ENCODE measurements at places on chromosomes 1 and 21.

DNA sequence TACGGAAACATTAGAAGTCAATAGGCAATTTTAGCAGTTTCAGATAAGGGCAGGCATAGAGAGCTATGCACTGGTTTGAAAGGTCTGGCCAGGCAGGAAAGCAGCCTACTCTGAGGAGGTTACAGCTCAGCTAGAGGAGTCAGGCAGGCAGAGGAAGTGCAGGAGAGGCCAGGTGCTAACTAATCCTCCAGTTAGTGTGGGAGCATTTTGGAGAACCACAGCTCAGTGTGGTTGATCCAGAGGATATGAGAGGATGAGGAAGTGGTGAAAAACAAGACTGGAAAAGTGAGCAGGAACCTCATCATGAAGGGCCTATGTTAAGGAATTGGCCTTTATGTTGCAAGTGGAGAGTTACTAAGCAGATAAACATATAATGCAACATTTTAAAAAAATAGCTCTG, 282.4 kb upstream of the SGIP1 start:
- H3K27ac ChIP-seq, result no peak overlapping the region
- peaks cover 53% of the 10 kb centered on the region for H3K4me1 ChIP-seq
- no peaks in the 10 kb centered on the region for H3K36me3 ChIP-seq
- no peaks in the 10 kb centered on the region for H3K27me3 ChIP-seq

DNA sequence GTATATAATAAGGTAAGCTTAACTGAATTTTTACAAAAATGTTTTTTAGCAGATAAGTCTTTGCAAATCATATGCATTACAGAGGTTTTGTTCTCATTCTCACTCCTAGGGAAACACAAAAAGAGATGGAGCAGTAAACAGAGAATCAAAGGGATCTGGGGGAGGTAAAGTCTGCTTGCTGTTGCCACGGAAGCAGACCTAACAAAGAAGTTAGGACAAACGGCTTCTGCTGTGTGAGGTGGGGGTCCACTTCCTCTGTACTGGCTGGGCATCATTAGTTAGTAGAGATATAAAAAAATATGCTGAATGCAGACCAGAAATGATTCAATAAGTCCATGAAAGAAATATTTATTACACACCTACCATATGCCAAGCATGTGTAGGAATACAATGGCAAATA, 34.2 kb downstream of the GJA5 start:
- H3K27me3 ChIP-seq, result peaks cover 30% of the 10 kb centered on the region
- H3K36me3 ChIP-seq, result no peaks in the 10 kb centered on the region

GRCh38 chr21:33286600-33287456, 20.7 kb downstream of the IL10RB start:
- H3K4me1 ChIP-seq, result peaks cover 12% of the 10 kb centered on the region
- H3K27ac ChIP-seq, result no peak overlapping the region
- no peaks in the 10 kb centered on the region for H3K27me3 ChIP-seq
- no peak for DNase-seq
- no peak overlapping the region for H3K4me3 ChIP-seq

DNA sequence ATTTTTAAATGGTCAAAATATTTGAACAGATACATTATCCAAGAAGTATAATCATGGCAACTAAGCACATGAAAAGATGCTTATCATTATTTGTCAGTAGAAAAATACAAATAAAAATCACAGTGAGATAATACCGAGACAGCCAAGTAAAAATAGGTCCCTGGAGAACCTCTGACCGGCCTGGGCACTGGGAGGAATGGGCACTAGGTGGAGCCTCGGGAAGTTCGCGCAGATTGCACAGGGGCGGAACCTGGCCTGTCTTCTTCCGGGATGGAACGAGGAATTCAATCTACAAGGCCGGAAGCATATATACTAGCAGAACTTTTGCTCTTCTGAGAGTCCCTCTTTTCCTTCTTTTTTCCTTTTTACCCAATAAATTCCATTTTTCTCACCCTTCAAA, 148.5 kb upstream of the CHRM3 start:
- H3K27me3 ChIP-seq, result no peaks in the 10 kb centered on the region
- no peak overlapping the region for H3K4me3 ChIP-seq
- no peak overlapping the region for H3K27ac ChIP-seq
- DNase-seq, result no peak

GRCh38 chr1:147215540-147215916, 9.6 kb downstream of the FMO5 start:
- H3K27me3 ChIP-seq, result peaks cover 4% of the 10 kb centered on the region
- H3K4me3 ChIP-seq, result no peak overlapping the region
- DNase-seq, result no peak
- H3K27ac ChIP-seq, result no peak overlapping the region

DNA sequence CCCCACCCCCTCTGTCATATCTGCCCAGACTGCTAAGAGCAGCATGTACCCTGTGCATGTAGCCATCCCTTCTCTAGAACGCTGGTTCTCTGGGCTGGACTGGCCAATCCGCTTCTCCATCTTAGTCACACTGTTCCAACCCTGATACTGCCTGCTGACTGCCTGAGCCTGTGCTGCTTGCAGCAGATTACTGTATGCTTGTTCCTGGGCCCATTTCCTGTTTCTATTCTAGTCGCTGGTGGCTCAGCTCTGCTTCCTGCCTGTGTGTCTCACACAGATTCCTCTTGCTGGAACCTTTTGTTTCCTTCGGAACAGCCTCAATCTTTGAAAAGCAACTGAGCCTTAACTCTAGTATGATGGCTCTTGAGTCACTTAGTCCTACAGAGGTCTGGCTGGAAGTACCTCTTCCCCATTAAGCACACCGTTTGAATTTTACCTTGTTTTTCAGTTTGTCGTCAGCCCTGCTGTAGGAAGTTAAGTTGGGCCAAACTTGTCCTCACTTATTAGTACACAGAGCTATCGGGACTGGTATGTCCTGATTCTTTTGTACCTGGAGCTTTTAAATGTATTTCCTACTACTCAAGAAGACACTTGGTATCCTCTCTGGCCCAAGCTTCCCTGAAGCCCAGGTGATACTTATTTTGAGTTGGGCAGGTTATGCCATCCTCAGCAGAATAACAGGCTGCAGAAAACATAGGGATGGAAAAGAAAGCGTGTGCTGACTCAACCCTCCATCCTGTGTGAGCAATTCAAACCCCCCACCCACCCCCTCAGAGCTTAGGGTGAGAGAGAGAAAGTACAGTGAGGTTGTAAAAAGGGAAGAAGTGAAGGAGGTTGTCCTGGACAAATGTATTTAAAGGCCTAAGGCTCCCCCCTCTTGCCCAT, 43.4 kb upstream of the PIGV start:
- peak overlapping the region; percentile 61 for H3K4me3 ChIP-seq
- DNase-seq, result peak; percentile 91
- H3K36me3 ChIP-seq, result peaks cover 71% of the 10 kb centered on the region
- no peaks in the 10 kb centered on the region for H3K27me3 ChIP-seq

GRCh38 chr1:92365378-92366039, 66.7 kb downstream of the RPAP2 start:
- no peak overlapping the region for H3K27ac ChIP-seq
- H3K27me3 ChIP-seq, result no peaks in the 10 kb centered on the region
- H3K4me3 ChIP-seq, result no peak overlapping the region
- DNase-seq, result no peak
- peaks cover 42% of the 10 kb centered on the region for H3K4me1 ChIP-seq

DNA sequence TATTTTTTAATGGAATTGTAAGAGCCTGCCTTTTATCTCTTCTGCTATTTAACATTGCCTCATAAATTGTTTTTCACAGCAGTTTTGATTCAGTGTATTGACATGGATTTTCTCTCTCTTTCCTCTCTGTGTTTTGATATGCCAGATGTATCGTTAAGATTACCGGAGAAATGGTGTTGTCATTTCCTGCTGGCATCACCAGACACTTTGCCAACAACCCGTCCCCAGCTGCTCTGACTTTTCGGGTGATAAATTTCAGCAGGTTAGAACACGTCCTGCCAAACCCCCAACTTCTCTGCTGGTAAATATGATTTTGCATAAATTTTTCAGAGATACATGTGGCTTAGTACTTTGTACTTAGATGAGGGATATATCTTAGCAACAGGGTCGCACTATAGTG, 23.1 kb upstream of the DYNLT5 start:
- DNase-seq, result peak; percentile 47
- peak overlapping the region; percentile 13 for H3K27ac ChIP-seq
- no peaks in the 10 kb centered on the region for H3K36me3 ChIP-seq
- no peaks in the 10 kb centered on the region for H3K27me3 ChIP-seq

GRCh38 chr1:62382658-62382955, 54.2 kb upstream of the USP1 start:
- peaks cover under 1% of the 10 kb centered on the region for H3K27me3 ChIP-seq
- H3K27ac ChIP-seq, result no peak overlapping the region
- no peak overlapping the region for H3K4me3 ChIP-seq
- H3K4me1 ChIP-seq, result no peaks in the 10 kb centered on the region
- DNase-seq, result no peak
- H3K36me3 ChIP-seq, result no peaks in the 10 kb centered on the region

DNA sequence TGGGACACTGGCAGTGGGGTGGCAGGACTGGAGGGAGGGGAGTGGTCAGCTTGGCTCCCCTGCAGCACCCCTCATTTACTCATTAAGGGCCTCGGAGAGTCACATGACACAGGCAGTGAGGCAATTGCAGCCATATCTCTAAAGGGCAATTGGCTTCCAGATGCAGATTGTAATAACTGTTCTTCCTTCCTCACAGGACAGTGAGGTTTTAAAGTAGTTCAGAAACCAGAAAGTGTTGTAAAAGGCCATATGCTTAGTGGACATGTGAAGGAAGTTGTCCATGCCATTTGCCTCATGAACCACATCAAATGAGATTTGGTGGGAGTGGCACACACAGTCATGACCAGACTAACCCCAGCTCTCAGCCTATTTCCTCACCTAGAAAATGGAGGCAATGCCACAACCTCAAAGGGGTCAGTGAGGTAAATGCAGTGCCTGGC, 11.1 kb downstream of the MTX1 start:
- H3K4me3 ChIP-seq, result no peak overlapping the region
- no peaks in the 10 kb centered on the region for H3K27me3 ChIP-seq
- peaks cover 47% of the 10 kb centered on the region for H3K4me1 ChIP-seq
- peak overlapping the region; percentile 81 for H3K27ac ChIP-seq
- DNase-seq, result peak; percentile 36
- H3K36me3 ChIP-seq, result peaks cover 24% of the 10 kb centered on the region

DNA sequence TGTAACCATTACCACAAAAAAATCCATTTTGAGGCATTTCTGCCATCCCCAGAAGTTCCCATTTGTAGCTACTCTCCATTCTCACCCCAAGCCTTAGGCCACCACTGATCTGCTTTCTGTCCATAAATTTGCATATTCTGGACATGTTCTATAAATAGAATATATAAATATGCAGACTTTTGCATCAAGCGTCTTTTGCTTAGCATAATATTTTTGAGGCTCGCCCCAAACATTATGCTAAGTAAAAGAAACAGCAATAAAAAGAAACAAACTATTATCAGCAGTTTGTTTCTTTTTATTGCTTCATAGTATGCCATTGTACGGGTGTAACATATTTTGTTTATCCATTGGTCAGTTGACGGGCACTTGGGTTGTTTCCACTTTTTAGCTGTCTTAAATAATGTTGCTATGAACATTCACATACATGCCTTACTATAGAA, 7.9 kb downstream of the TFAP2E start:
- peaks cover 30% of the 10 kb centered on the region for H3K27me3 ChIP-seq
- H3K4me3 ChIP-seq, result no peak overlapping the region
- no peak overlapping the region for H3K27ac ChIP-seq
- DNase-seq, result no peak

- no peaks in the 10 kb centered on the region for H3K27me3 ChIP-seq
- no peak overlapping the region for H3K27ac ChIP-seq
- H3K4me3 ChIP-seq, result no peak overlapping the region
These were observed 19.9 kb downstream of the CLDN17 start for GRCh38 chr21:30146558-30147282.

DNA sequence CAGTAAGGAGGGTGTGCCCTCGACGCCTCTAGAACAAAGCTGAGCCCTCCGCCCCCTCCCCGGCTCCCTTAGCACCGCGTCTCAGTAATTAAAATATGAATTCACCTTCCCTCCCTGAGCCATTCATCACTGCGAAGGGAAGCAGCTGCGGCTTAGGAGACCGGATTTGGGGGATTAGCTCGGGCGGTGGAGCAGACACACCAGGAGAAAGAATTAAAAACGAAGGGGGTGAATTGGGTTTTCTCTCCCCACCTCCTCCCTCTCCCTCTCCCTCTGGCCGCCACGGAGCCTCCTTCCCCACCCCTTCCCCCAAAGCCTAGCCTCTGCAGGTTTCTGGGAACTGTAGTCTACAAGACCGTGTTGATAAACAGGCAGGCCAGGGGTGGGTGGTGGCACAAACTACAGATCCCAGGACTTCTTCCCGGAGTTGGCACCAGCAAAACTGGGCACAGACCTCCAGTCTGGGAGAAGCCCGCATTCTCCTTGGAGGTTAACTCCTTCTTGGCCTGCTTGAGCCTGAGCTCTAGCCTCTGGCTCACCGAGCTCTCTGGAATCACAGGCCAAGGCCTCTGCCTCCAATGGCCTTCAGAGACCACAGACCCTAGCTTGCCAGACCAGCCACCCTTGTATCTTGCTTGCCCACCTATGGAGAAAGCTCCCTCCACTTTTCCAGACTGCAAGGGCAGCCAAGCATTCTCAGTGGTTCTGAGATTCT, 10.8 kb downstream of the BLACAT1 start:
- H3K4me3 ChIP-seq, result no peak overlapping the region
- peaks cover 61% of the 10 kb centered on the region for H3K27me3 ChIP-seq
- no peak overlapping the region for H3K27ac ChIP-seq
- peaks cover 25% of the 10 kb centered on the region for H3K4me1 ChIP-seq

DNA sequence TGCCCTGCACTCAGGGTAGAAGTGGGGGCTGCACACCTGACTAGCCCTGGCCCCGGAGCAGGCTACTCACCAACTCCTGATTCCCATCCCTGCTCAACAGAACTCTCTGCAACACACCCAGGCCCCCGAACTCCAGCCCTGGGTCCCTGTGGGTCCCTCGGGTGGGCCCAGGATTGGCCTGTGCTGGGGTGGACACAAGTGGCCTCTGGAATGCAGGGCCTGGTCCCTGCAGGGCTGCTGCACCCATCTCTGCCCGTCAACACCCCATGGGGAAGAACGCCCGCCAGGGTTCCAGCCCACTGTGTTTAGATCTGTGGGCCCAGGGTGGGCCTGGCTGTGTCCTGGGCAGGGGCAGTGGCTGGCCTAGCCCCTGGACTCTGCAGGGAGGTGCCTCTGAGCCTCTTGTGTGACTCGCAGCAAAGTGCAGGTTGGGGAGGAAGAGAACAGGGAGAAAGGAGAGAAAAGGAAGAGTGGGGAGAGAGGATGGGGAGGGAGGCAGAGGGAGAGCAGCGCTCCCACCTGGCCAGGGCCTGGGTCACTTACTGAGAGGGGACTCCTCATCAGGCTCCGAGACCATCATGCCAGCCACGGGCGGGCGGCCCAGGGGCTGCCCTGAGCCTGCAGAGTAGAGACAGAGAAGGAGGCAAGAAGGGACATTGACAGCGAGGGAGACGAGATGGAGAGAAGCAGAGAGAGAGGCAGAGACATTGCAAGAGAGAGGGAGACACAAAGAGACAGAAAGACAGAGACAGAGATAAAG, 43.9 kb downstream of the HSPG2 start:
- H3K4me1 ChIP-seq, result no peaks in the 10 kb centered on the region
- no peaks in the 10 kb centered on the region for H3K27me3 ChIP-seq
- no peak for DNase-seq
- no peaks in the 10 kb centered on the region for H3K36me3 ChIP-seq
- H3K4me3 ChIP-seq, result no peak overlapping the region

Data from activated naive CD4-positive, alpha-beta T cell treated with anti-CD3 and anti-CD28 coated beads, Interleukin-2, amount 10 ng/mL, durations not matched to agents 7 days and 5 days (primary cell).